ENCODE measurements at places on chromosomes 11 and 22.

DNA sequence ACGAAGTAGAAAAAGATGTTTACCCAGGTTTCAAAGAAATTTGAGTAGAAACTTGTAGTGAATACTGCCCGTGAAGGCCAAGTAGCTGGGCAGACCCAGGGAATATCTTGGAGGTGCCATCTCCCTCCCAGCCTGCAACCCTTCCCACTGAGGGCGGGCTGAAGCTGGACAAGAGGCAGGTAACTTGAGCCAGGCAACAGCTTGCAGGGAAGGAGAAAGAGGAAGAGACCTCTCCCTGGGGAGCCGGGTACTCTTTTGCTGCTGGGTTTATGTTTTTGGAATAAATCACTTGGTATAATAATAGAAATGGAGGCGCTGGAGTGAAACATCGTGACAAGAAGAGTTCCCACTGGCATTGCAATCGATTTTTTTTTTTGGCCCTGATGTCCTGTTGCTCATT is 49.4 kb upstream of the JAM3 start:
- no peak for DNase-seq

GRCh38 chr22:24289741-24290163 is 19.1 kb downstream of the SPECC1L start:
- no peak for DNase-seq

GRCh38 chr11:74449369-74449931 is 17.9 kb downstream of the KCNE3 start:
- peak; percentile 23 for DNase-seq

GRCh38 chr11:13368041-13368446 is 90.5 kb downstream of the BMAL1 start:
- DNase-seq, result peak; percentile 29

DNA sequence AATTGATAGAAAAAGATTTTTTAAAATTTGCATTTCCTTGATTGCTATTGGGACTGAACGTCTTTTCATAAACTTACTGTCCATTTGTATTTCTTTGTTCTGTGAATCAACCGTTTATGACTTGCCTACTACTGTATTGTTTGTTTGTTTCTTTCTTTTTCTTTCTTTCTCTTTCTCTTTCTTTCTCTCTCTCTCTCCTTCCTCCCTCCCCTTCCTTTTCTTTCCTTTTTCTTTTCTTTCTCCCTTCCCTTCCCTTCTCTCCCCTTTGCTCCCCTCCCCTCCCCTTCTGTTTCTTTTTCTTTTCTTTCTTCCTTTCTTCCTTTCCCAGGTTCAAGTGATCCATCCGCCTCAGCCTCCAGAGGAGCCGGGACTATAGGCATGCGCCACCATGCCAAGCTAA is 46.9 kb downstream of the NF2 start:
- no peak for DNase-seq

GRCh38 chr11:83363312-83363711 is 77.1 kb upstream of the CCDC90B start:
- DNase-seq, result no peak

GRCh38 chr11:5992604-5993251 is 5.9 kb upstream of the OR52L1 start:
- no peak for DNase-seq
